ENCODE measurements at places on chromosomes 6 and 20.

DNA sequence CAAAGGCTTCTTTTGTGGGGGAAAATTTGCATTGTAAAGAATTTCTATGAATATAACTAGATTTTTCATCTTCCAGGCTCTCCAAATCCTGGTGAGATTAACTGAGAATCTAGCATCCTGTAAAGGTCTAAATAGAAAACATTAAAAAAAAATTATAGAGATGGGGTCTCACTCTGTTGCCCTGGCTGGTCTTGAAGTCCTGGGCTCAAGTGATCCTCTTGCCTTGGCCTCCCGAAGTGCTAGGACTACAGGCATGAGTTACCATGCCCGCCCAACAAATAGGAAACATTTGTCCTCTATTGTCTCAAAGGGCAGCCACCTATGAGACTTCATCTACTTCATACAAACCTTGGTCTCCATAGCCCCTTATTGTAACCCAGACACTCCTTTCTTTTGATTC is 25.2 kb upstream of the NCOA3 start:
- no peak for DNase-seq

- DNase-seq: no peak
Observed at GRCh38 chr20:3857405-3857804, 10.8 kb downstream of the MAVS start.

DNA sequence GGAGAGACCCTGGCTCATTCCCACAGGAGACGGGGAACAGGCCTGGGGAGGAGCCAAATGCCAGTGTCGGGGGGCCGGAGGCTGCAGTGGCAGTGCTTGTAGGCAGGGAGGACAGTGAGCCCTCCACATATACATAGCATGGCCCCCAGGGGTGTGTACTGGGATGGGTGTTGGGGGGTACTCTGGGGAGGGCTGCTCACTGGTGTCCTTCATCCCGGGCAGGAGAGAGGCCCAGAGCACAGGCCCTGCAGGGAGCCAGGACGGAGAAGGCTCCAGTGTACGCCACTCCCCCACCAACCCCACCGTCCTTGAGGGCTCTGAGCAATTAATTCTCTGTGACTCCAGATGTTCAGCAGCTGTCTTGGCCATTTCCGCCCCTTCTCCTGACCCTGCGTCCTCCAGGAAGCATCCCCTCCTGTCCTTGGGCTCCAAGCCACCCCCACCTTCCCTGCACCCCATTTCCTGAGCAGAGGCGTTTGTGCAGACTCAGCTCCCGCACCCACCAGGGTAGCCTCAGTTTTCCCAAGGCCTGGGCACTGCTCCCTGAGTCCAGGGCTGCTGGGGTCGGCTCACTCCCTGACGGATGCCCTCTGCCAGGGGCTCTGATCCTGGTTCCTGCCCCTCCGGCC is 3.4 kb upstream of the ABHD16B start:
- DNase-seq: peak; percentile 37

- DNase-seq: no peak
Observed at GRCh38 chr20:24836041-24836533, 113.0 kb upstream of the CST7 start.

DNA sequence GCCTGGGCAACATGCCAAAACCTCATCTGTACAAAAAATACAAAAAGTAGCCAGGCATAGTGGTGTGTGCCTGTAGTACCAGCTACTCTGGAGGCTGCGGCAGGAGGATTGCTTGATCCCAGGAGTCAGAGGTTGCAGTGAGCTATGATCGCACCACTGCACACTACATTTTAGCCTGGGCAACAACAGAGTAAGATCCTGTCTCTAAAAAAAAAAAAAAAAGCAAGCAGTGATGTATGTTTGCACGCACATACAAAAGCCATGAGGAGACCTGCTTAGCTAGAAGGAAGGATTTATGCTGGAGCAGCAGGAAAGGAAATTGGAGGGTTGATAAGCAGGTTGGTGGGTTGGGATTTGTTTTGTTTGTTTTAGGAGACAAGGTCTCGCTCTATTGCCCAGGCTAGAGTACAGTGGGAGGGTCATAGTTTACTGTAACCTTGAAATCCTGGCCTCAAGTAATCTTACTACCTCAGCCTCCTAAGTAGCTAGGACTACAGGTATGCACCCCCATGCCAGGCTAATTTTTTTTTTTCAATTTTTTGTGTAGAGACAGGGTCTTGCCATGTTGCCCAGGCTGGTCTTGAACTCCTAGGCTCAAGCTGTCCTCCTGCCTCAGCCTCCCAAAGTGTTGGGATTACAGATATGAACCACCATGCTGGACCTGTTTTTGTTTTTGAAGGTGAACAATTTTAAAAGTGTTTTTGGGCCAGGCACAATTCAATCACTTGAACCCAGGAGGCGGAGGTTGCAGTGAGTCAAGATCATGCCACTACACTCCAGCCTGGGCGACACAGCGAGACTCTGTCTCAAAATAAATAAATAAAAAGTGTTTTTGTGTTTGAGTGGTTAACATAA is 4.0 kb downstream of the ZSWIM3 start:
- DNase-seq: no peak

DNA sequence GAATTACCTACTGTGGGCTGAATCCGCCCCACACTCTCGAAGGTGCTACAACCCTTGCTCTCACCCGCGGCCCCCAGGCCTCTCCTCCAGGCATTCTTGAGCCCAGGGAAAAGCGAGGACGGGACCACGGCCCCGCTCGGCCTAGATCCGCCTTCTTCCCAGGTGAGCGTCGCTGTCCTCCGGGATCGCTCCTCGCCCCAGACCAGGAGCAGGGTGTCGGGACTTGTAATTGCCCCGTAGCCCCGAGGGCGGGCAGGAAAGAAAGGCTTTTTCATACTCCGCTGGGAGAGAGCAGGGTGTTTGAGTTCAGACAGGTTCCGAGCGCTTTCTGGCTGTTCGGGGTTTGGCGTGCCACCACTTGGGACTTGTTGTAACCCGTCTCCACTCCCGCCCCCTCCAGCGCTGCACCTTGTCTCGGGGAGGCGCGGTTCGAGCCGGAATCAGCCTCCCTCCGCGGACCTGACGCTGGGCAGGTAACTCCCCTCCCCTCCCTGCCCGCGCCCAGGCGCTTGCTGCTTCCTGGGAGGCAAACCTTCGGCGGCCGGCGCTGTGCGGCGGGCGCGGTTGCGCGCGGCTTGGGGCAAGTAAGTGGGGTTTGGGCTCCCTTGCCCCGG is at the start of gene FAM83B:
Gene FAM83B, plus strand, starts transcription at position 529 of the 614 bp plus-strand sequence. CDS start 23,476 bp downstream, outside the sequence.
- DNase-seq: peak; percentile 2

DNA sequence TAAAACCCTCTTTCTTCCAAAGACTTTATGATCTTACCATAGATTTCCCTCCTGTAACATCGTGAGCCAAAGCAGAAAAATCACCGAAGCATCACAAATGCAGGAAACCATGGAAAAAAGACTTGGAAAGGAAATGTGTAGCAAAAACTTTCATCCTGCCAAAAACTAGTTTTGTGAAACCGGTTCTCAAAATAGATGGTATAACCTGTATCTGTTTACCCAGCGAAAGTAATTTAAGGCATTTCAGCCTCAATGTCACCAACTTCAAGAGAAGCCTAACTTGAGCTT is 213.9 kb downstream of the ZNF217 start:
- no peak for DNase-seq

DNA sequence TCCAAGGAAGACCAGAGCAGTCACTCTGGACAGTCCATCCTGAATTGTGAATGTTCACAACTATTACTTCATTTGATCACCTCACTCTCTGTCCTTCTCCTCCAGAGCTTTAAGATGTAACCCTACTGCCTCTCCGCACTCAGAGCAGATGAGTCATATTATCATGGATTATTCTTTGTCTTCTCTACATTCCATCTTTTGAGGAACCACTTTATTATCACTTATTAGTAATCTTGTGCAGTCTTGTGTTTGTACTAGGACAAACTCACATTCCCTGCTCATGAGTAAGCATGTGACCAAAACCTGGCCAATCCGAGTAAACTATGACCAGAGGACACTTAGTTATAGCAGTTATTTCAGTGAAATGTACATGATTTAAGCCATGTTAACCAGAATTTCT is 401.5 kb upstream of the ADGRB3 start:
- DNase-seq: peak; percentile 17

- DNase-seq: peak; percentile 95
Observed at GRCh38 chr6:25172819-25173218, 106.4 kb upstream of the CARMIL1 start.

GRCh38 chr6:44265722-44266233 is 427 bp upstream of the NFKBIE start:
- DNase-seq: no peak

DNA sequence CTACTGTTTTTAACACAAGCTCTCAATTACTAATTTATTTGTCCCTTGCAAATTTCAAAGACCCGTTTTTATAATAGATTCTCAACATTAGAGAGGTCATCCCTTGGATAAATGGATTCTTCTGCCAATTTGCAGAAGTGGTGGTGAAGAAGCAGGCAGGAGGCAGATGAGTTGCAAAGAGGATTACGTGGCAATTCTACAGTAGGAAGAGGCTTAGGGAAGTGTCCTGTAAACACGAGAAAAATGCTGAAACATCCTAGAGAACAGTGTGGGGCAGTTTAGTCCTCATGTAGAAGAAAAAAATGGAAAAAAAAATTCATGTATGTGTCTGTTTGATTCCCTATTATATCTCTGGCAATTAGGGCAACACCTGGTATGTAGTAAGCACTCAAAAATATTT is 87.6 kb downstream of the BMP2 start:
- no peak for DNase-seq

DNA sequence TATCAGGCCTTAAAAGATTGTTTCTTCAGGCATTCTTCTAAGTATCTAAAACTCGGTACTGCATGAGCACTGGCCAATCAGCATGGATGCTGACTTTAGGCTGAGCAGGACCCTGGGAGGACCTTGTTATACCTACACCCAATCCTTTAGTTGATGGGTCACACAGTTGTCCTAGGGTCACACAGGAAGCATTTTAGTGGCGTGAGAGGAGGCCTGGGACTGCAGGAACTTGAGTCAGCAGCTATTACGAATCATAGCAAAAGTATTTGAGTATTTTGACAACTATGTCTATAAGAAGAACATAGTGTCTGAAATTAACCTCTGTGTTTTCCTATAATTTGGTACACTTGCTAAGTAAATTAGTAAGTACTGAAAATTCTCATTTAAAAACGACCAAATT is 741.4 kb downstream of the HACE1 start:
- DNase-seq: peak; percentile 94

DNA sequence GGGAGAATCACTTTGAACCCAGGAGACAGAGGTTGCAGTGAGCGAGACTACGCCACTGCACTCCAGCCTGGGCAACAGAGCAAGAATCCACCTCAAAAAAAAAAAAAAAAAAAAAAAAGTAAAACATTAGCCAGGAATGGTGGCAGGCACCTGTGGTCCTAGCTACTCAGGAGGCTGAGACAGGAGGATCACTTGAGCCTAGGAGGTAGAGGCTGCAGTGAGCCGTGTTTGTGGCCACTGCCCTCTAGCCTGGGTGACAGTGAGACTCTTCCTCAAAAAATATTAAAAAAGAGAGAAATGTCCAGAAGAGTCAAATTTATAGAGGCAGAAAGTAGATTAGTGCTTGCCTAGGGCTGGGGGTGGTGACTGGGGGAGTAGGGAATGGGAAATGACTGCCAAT is 6.8 kb upstream of the PIGU start:
- no peak for DNase-seq

GRCh38 chr20:19269737-19270340 is 57.4 kb downstream of the SLC24A3 start:
- DNase-seq: peak; percentile 20

DNA sequence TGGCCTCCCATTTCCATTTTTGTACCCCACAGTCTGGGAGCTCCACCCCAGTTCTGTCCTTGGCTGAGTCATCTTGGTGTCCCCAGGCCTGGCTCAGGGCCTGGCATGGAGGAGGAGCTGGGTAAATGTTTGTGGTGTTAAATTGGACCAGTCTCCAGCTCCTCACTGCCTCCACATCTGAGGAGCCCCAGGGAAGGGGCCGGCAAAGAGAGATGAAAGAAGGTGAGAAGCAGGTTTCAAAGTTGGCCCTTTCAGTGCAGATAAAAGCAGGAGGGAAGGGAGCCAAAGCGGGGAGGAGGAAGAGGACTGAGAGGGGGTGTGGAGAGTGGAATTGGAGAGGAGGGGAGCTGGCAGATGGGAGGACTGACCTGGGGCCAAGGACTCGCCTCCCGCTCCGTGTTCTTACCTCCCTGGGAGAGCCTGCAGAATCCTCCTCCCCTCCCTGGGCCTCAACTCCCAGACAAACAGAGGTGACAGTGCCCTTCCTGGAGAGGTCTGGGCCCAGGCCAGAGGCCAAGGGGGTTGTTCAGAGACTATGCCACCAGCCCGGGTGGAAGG is 89.0 kb downstream of the CD40 start:
- DNase-seq: no peak

DNA sequence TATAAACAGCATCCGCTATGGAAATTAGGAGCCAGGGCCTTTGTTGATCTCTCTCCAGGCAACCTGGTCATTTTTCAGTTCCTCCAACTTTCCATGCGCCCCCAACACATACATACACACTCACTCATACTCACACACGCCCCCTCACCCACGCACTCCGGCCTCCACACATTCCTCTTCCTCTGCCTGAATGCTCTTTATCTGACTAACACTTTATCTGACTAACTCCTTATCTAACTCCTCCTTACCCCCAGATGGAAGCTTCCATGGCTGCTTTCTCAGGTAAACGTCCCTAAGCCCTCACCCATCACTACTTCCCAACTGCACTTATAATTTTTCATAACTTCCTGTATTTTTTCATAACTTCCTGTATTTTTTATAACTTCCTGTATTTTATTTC is 17.4 kb downstream of the CASS4 start:
- peak; percentile 61 for DNase-seq

DNA sequence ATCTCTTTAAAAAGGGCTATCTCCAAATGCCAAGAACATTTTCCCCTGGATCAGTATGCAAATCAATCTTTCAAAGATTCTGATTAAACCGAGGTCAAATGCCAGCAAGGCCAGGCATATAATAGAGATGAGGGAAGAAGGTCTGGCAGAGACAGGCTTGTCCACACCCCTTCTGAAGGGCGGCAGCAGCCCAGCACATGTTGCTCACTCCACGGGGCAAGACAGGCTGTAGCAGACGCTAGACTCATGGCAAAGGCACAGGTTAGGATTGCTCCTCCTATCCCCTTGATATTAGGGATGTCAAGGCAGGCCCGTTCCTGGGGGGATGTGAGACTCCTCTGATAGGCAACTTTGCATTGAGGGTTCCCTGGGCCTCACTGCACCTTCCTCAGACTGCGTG is 104.7 kb upstream of the RIN2 start:
- no peak for DNase-seq

Data from cardiac fibroblast (primary cell).